H7 (cell line): ENCODE measurements at places on chromosomes 13 and 19. TPM values are rescaled to one million over a fixed set of nuclear protein-coding genes. Genes with fewer than 3 reads are reported as not detected.
A peak's percentile ranks its signal among the peaks of the same experiment; 100 is the strongest.

DNA sequence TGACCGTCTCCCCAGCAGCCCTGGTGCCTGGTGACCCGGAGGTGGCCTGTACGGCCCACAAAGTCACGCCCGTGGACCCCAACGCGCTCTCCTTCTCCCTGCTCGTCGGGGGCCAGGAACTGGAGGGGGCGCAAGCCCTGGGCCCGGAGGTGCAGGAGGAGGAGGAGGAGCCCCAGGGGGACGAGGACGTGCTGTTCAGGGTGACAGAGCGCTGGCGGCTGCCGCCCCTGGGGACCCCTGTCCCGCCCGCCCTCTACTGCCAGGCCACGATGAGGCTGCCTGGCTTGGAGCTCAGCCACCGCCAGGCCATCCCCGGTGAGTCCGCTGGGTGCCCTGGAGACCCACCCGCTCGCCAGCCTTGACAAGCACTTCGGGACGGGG is 2.2 kb downstream of the MADCAM1 start:
- DNase-seq = peak; percentile 86

GRCh38 chr13:25881136-25881926 is 170.5 kb downstream of the SHISA2 start:
- no peak for DNase-seq

DNA sequence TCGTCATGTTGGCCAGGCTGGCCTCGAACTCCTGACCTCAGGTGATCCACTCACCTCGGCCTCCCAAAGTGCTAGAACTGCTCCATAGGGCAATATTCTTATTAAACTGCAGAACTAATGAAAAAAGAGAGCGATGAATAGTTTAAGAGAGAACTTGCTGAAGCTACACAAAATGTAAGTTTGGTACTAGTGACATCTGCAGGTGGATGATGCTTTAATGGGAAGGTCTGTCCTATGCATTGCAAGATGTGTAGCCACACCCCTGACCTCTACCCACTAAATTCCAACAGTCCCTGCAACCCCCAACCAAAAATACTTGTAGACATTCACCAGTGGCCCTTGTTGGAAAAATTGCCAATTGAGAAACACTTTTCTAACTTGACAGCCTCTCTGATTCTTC is 117.8 kb downstream of the NALCN start:
- DNase-seq = no peak

PTGIR gene
- 0.14 and 0.18 TPM in 2 replicates for total RNA-seq

GRCh38 chr19:16180611-16181010 is 4.6 kb upstream of the FAM32A start:
- no peak for DNase-seq

GRCh38 chr13:96677029-96677428 is 317.2 kb downstream of the OXGR1 start:
- no peak for DNase-seq

PRODH2 gene
- not detected in 2 replicates for total RNA-seq

SIGLEC12 gene
- total RNA-seq = not detected in 2 replicates

GRCh38 chr13:66835040-66835628 is 395.0 kb downstream of the PCDH9 start:
- DNase-seq = no peak

- no peak for DNase-seq
These were observed 364.7 kb downstream of the ENOX1 start for GRCh38 chr13:43422116-43422515.

CNFN gene
- total RNA-seq = 7.8 and 11.5 TPM in 2 replicates

DNA sequence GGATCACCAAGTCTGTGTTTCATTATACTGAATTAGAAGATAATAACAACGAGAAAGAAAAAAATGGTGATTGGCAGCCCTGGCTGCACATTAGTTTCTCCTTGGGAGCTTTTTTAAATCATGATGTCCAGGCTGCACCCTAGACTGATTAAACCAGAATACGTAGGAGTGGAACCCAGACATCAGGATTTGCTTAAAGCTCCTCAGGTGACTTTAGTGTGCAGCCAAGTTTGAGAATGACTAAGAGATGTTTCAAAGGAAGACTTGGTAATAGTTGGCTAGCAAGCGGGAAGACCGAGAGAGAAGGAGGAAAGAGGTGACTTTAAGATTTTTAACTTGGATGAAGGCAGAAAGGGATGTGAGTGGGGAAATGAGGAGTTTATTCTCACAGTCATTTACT is 71.4 kb upstream of the SERP2 start:
- no peak for DNase-seq

USHBP1 gene
- 7.5 and 13.6 TPM in 2 replicates for total RNA-seq

PTH2 gene
- total RNA-seq = not detected in 2 replicates

DNA sequence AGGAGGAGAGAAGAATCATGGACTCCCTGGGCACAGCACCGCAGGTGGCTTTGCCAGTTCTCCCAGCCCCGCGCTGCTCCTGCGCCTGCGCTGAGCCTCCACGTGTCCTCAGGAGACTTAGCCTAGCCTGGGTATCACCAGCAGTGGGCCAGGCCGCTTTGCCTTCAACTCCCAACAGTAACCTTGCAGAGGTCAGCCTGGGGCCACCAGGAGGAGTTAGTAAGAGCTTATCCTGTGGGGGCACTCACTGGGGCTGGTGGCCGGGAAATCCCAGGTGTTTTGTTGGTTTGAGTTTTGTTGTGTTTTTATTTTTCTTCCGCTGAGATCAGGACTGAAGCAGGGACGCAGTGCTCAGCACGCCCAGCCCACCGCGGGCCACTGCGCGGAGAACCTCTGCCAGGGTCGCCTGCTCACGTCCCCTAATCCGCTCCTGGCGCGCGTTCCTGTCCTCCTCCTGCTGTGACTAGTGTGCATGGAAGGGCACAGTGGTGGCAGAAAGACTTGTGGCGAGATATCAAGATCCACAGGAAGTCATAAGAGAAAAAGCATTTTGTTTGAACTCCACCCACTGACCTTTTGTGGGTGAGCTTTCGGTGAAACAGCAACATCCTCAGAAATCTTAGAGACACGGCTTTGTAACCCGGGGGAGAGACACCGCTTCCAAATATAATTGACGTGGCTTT is 207.4 kb upstream of the RFC3 start:
- peak; percentile 77 for DNase-seq

ZNF324B gene
- total RNA-seq = 2.6 and 4.7 TPM in 2 replicates

CGB5 gene
- not detected in 2 replicates for total RNA-seq

SUGP1 gene
- total RNA-seq = 43.7 and 44.4 TPM in 2 replicates
